Fibroblast of skin of right biceps (primary cell): ENCODE measurements at places on chromosomes 11 and 22.
A peak's percentile ranks its signal among the peaks of the same experiment; 100 is the strongest.

GRCh38 chr11:74905326-74905725 lies 43.6 kb downstream of the XRRA1 start:
- no peak for DNase-seq

GRCh38 chr22:49961005-49961600 lies 531 bp downstream of the PIM3 start:
- peak; percentile 47 for DNase-seq

DNA sequence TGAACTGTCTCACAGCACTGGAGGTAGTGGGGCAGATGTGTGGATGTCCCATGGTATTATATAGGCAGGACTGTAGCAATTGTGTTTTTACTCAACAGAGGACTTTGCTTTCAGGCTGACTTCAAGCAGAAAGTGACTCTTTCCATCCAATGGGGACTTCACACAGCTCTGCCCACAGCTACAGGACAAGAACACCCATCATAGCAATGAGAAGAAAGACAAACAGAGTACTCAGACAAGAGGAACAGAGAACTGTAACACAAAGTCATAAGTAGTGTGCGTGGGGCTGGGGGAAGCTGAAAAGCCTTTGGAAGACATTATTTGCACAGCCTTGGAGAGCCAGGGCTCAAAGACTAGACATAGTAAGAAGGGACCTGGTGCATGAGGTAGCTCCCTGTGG lies 70.3 kb downstream of the CCDC81 start:
- no peak for DNase-seq

GRCh38 chr11:128547946-128548648 lies 39.3 kb downstream of the ETS1 start:
- DNase-seq, result no peak

GRCh38 chr11:123230346-123230745 lies 35.3 kb upstream of the CLMP start:
- DNase-seq, result no peak

DNA sequence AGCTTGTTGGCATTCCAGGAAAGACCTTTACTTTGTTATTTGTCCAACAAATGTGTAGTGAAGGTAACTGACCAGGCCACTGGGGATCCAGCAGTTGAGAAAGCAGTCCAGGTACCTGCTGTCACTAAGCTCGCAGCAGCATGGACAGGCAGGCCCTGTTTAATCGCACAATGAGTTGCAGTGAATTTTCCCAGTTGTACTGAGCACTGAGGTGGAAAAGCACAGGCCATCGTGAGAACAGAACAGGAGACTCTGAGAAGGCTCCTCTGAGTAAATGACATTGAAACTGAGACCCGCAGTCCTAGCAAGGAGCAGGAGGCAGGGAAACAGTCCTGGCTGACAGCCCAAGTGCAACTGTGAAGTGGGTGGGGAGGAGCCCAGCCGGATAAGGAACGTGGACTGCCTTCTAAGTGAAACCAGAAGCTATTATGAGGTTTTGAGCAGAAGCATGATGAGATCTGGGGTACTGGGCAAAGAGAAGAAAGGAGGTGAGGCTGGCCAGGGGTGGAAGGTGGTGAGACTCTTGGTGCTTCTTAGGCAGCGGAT lies 39.8 kb upstream of the CDON start:
- DNase-seq, result peak; percentile 28

DNA sequence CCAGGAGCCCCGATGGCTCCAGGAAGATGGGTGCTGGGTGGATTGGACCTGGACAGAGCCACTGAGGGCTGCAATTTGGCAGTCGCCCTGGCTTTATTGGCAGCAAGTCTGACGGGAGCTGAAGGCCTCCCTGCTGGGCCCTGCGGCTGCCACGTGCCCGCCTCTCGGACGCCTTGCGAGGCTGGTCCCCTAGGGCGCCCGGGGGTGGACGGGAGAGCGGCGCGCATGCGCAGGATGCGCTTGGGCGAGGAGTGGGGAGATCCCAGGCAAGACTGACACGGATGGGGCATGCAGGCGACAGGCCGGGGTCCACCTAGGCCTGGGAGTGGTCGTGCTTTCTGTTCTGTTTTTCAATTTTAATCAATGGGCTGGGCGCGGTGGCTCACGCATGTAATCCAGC lies 150.0 kb downstream of the ADAMTS15 start:
- no peak for DNase-seq

GRCh38 chr11:35334385-35335090 lies 84.8 kb downstream of the SLC1A2 start:
- DNase-seq, result no peak

- DNase-seq, result no peak
Observed at GRCh38 chr11:61587951-61588727, 7.3 kb upstream of the SYT7 start.

DNA sequence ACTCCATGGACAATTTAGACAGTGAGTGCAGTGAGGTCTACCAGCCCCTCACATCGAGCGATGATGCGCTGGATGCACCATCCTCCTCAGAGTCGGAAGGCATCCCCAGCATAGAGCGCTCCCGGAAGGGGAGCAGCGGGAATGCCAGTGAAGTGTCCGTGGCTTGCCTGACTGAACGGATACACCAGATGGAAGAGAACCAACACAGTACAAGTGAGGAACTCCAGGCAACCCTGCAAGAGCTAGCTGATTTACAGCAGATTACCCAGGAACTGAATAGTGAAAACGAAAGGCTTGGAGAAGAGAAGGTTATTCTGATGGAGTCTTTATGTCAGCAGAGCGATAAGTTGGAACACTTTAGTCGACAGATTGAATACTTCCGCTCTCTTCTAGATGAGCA lies 51.4 kb downstream of the SPECC1L start:
- no peak for DNase-seq

- DNase-seq, result no peak
Observed at GRCh38 chr11:82753921-82754320, 20.3 kb upstream of the FAM181B start.

- no peak for DNase-seq
Observed at GRCh38 chr22:41908411-41909309, 6.2 kb downstream of the SHISA8 start.

- no peak for DNase-seq
Observed at GRCh38 chr22:25223269-25223850, 3.9 kb downstream of the CRYBB2 start.

GRCh38 chr11:116614306-116615210 lies 158.2 kb downstream of the BUD13 start:
- no peak for DNase-seq

DNA sequence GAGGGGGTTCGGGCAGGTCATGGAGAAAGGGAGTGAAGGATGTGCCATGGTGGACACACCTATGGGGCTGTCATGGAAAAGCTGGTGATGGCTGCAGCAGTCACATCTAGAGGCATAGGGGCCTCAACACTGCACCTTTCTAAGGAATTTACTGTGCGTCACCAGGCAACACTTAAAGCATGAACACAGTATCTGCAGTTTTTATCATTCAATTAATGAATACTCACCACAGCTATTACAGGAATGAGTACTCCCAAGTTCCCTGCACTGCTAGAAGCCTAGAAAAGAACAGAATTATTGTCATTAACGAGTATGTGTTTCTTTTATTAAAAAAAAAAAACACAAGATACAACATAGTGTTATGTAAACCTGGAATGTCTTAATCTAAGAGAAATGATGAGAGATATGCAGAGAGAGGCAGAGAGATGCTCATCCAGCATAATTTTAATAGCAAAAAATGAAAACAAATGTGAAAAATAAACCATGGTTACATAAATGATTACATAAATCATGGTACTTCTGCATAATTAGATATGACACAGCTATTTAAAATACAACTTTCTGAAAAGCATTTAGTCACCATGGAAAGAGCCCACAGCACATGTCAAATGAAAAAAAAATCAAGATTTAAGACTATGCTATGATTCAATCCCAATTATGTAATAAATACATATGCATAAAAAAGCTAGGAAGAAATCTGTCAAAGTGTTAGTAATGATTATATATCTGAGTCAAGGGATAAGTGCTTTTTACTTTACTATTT lies 19.2 kb downstream of the SERPIND1 start:
- DNase-seq, result peak; percentile 26

GRCh38 chr11:122847466-122847865 lies 9.2 kb downstream of the CRTAM start:
- no peak for DNase-seq

- no peak for DNase-seq
Observed at GRCh38 chr22:45059296-45059695, 49.5 kb upstream of the PHF21B start.

- DNase-seq, result no peak
Observed at GRCh38 chr22:49699928-49700498, 127.7 kb downstream of the BRD1 start.

DNA sequence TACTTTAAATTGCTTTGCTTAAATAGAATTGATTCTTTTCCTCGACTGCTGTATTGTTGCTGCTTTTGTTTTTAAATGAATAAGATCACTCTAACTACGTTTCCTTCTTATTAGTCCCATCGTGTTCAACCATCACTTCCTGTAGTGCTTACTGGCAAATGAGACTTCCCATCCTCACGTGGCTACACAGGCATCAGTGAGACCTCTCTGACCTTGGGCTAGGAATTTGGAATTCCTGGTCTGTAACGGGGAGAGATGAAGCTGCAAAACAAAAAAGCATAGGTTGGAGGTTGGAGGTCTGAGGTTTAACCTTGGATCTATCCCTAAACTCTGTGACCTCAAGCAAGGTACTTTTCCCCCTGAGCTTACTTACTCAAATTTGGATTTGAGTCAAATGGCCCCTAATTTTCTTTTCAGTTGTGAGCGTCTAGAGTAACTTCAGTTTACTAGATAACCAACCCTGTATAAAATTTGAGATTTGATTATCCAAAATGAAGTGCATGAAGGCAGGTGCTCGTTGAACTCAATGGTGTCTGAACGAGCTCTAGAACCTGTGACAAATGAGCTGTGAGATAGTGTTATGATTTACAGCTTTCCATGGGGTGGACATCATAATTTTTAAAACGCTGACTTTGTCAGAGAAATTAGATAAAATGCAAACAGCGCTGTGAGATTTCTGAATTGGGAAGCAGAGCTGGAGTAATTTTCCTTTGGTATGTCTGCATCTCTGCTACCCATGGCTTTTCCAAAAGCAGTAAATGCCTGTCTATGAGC lies 151.2 kb downstream of the DBX1 start:
- DNase-seq, result no peak

DNA sequence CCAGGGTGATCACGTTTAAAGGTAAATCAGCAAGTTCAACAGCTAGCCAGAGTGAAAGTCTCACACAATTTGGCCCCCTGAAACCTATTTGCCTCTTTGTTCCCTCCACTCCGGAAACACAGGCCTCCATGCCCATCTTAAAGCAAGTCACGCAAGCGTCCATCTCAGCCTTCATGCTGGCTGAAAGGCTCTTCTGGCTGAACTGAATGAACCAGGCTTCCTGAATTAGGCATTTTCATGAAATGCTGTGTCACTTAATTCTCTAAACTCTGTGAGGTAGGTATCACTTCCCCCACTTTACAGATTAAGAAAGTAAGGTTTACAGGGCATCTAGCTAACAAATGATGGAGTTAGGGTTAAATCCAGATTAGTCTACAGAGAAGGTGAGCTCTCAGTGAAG lies 1.4 kb downstream of the SLC25A17 start:
- no peak for DNase-seq

DNA sequence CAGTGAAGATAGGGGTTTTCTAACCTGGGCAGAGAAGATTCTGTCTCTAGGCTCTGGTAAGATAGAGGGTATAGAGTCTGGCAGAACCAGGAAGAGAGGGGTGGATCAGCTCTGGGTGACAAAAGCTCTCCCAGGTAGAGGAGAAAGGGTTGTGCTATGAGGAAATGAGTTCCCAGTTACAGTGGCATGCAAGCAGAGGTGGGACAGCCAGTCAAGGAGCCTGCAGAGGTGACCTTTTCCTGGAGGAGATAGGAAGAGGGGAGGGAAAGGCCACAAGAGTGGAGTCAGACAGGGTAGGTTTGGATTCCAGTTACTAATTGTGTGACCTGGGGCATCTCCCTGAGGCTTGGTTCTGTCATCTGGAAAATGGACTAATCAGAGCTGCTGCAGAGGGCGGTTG lies 3.4 kb upstream of the CAPN5 start:
- DNase-seq, result no peak

DNA sequence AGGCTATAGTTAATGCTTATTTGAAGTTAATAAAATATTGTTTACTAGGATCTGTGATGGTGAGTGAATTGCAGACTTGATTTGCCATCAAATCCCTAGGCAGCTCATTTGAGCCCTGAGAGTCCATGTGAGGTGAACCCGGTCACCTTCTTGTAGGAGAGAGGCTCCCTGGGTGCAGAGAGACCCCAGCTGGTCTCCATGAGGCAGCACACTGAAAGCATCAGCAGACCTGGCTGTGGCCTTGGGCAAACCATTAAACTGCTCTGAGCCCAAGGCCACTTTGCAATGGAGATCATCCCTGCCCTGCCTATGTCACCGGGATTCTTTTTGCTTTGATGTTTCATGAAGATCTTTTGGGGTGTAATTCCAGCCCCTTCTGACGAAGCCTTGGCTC lies 125.2 kb downstream of the MICAL2 start:
- peak; percentile 51 for DNase-seq

DNA sequence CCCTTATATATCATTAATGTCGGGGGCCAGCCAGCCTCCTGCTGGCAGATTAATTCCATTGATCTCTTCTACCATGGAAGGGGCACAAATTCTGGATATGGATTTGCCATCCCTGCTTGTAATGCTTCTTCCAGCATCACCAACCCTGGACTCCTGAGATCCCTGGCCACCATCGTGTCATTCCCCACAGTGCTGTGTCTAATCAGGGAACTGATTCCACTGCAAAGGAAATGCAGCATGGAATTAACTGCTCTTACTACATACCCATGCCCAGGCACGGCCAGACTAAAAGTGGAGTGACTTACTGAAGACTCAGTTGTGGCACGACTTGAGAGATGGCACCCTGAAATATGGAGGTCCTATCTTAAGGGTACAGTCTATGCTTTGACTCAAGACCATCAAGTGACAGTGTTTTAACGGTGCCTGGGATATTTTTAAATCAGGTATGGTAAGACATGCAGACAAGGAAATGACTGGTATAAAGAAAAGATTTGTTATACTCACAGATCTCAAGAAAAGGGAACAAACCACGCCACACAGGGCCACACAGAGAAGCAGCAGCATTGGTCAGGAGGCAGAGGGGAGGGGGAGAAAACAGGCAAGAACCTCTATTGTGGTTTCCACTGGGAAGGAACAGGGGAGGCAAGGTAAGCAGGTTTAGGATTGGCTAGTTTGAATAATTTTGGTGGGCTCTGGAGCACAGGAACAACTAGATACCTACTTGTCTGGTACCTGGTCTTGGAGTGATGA lies 65.1 kb downstream of the IGLL5 start:
- DNase-seq, result no peak

DNA sequence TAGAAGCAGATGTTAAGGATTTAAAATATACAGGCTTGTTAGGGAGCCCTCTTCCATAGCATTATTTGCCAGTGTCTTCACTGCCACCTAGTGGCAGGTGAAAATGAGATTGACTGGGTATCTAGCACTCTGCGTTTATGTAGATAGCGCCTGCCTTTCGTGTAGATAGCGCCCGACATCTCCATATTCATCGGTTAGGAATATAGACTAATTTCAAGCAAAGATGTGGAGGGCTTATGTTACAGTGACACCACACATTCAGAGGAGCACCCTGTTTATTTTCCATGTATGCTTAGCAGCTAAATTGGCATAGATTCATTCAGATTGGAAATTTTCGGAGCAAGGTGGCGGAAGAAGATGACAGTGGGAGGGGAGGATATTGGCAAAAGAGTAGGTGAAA lies 72.0 kb downstream of the SLC5A12 start:
- DNase-seq, result peak; percentile 70

GRCh38 chr11:56027354-56027753 lies at the start of gene OR5AS1:
Gene OR5AS1 (plus strand): TSS chr11:56027654. CDS start chr11:56030419, 2,765 bp downstream.
- DNase-seq, result no peak
